ENCODE measurements at places on chromosomes 16 and 17.

DNA sequence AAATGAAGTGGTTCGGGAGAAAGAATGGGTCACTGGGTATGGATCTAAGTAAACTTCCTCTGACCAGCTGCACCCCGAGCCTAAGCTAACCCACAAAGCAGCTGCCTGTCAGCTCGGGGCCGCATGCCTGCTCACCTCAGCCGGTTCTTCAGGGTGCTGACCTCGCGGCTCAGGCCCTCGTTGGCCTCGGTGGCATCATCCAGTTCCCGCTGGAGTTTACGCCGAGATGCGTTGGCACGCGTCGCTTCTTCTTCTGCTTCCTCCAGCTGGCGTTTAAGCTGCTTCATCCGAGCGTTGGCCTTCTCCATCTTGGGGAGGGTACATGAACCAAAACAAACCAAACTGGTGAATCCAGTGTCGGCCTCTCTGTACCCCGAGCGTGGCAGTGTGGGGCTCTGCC is 41.1 kb downstream of the NDEL1 start:
- DNase-seq: no peak

DNA sequence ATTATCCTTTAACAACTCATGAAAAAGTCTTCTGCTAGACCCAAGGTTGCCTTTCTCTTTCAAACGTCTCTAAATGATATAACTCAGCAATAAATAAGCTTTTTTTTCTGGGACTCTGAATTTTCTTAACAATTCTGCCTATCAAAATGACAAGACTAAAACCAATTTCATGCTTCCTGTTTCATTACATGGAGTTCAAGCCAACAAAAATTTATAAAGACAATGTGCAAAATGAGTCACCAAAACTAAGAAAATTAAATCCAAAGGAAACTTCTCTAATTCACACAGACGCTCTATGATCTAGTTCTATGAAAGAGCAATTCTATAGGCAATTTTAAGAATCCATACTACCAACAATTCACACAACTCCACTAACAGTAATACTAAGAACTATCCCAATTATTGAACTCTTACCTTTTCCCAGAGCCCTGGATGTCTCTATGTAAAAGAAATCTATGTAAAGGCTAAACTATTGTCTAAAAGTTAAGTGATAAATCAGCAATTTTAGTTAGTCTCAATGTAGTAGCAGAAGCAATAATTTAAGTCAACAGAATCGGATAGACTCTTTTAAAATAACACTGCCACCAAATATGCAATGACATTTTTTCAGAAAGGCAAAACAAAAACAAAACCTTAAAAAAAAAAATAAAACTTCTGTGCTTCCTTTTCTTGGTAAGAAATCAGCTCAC is 44.2 kb downstream of the ZZEF1 start:
- DNase-seq: no peak

- DNase-seq: no peak
These were observed 65.9 kb downstream of the HIC1 start for GRCh38 chr17:2120586-2121335.

GRCh38 chr16:61471023-61471422 is 565.2 kb downstream of the CDH8 start:
- DNase-seq: no peak

- no peak for DNase-seq
These were observed 7.7 kb downstream of the ST6GALNAC1 start for GRCh38 chr17:76635659-76636360.

DNA sequence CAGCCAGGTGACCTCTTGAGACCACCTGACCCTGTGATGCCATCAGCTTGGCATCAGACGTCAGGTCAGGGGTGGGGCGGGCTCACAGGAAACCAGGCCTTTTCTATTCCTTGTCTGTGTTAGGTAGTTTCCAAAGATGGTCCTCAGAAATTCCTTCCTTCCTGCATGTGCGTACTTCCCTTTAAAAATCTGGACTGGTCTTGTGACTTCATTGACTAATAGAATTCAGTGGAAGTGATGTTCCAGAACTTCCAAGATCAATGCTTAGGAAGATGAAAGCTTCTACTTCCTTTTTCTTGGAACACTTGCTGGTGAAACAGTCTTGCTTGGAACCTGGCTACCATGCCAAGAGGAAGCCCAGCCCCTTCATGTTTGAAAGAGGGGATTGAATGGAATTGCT is 10.0 kb upstream of the N4BP1 start:
- no peak for DNase-seq

GRCh38 chr16:60214311-60214710 is 1480.2 kb upstream of the GOT2 start:
- no peak for DNase-seq

GRCh38 chr17:61221181-61221580 is 178.5 kb upstream of the TBX2 start:
- no peak for DNase-seq

- DNase-seq: no peak
These were observed 574 bp downstream of the LAT start for GRCh38 chr16:28985211-28986041.

DNA sequence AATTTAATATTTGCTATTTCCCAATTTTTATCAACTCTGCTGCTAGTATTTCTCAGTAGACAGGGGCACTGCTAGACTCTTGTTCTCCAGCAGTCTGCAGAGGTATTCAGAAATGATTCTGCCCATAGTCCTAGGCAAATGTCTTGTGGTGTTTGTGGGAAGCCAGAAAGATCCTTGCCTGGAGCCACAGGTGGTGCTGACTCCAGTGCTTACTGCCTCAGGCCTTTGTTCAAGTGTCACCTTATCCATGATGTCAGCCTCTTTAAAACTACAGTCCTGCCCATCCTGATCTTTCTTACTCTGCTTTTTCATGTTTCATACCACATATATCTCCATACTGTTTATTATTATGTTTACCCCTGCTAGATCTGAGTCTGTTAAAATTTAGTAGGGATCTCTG is 26.5 kb downstream of the ZSWIM7 start:
- no peak for DNase-seq

DNA sequence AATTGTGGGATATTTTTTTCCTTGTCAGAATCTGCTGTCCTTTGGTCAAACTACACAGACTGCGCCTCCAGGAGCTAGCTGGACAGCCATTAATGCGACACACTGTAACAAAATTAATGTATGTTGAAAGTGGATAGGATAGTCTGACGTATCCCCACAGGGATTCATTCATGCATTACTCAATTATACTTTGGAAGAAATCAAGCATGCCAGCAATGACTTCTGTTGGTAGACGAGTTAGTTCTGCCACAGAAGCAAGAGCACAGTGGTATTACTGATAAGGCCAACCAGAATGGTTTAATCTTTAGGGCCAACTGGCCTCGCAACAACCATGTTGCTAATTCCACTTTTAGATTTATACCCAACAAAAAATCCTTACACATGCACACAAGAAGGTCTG is 106.4 kb upstream of the TOB1 start:
- DNase-seq: no peak

DNA sequence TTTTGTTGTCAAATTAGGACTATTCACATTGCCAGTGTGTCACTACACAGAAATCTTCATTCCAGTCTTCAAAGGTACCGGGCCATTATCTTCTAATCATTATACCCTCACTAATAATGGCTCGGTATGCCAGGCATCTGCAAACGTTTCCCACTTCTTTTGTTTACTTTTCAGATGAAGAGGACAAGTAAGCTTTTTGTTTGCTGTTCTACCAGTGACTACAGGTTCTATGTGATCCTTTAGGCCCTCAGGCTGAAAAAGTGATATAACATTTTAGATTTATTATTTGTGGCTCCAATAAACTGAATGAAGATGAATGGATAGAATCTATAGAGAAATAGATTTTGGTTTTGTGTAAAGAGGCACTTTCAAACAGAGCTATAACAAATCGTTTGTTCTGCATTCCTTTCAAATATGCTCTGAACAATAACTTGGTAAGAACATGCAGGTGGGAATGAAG is 403 bp upstream of the KRTAP3-1 start:
- no peak for DNase-seq

DNA sequence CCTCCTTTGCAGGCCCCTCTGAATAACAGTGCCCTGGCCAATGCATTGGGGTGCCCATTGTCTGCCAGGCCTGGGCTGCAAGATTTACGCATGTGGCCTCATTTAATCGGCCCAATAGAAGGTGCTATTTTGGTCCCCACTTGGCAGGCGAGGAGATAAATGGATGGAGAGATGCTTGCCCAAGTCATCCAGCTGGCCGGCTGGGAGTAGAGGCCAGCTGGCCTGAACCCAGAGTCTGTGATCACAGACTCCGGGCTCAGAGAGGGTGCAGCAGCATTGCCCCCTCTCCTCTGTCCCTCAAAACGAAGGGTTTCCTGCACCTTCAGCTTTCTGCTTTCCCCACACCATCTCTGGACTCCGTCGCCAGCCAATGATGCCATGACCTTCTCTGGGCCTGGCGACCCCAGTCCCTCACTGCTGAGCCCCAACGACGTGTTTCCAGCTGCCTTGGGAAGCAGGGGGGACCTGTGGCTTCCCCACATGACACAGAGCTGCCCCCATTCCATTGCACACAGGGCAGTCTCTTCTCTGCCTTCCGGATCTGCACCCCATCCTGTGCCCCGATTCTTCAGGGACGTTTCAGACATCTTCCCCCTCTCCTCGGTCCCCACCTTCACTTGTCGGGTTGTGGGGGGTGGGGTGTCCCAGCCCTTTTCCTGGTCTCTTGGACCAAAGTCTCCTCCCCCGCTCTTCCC is 3.5 kb upstream of the ADGRG1 start:
- DNase-seq: no peak

DNA sequence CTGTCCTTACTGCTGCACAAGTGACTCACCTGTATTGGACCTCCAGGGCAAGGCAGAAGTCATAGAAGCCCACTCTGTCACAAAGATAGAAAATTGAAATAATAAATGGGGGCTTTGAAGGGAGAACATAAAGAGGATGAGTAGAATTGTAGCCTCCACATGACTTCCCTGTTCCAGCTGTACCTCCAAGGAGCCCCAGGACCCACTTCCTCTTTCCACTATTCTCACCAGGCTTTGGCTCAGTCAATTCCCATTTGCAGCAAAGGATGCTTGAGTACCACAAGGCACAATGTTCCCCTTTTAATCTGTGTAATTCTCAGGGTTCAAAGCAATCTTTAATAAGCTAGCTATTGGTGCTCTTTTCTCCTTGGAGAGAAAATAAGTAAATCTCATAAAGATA is 512.1 kb downstream of the TOX3 start:
- DNase-seq: no peak

GRCh38 chr16:53166099-53166498 is 111.3 kb downstream of the CHD9 start:
- DNase-seq: no peak

- DNase-seq: peak; percentile 97
These were observed at the start of gene PFN1 for GRCh38 chr17:4948166-4948930. Gene PFN1, minus strand, starts transcription at chr17:4948530. Its CDS starts 136 bp downstream, at chr17:4948394.

- no peak for DNase-seq
These were observed 148.4 kb downstream of the SLC39A11 start for GRCh38 chr17:72943826-72944689.
